IMR-90 (cell line): ENCODE measurements at places on chromosomes 1 and 21.

- no peak for DNase-seq
Measured at GRCh38 chr1:36481771-36482723, 666 bp downstream of the CSF3R start.

DNA sequence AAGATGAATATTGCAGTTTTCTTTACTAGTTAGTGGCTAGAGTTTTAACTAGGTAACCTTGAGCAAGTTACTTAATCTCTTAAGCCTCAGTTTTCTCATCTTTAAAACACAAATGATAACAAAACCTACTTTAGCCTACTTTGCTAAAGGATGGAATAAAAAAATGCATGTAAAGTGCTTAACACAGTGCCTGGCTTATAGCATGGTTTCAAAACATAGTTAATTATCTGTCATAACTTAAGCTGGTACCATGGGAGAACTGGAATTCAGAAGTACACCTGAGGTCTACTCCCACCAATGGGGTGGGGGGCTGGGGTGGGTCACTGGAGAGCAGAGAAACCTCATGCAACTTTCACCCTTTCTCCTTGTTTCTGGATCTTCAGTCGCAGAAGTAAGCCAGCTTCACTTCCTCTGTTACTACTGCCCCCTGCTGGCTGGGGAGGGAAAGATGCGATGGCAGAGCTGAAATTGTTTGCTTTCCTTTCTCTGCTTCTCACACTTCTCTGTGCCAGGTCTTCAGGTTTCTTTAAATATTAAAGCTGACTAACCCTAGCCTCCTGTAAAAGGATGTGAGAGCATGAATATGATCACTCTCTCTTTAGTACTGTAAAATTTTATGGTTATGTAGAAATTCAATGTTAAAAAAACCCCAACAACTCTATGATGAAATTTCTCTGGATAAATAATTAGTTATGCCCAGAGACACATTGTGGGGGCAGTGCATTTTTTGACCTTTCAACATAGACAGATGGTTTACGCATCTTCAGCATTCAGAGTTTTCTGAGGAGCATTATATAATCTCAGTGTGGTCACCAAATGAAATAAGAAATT is 324.2 kb downstream of the HLX start:
- DNase-seq, result peak; percentile 74

- no peak for DNase-seq
Measured at GRCh38 chr21:46119144-46119636, 21.3 kb downstream of the COL6A2 start.

- no peak for DNase-seq
Measured at GRCh38 chr1:204287466-204287891, 72.2 kb downstream of the PLEKHA6 start.

- peak; percentile 69 for DNase-seq
Measured at GRCh38 chr1:161736335-161736969, 13.1 kb upstream of the DUSP12 start.

DNA sequence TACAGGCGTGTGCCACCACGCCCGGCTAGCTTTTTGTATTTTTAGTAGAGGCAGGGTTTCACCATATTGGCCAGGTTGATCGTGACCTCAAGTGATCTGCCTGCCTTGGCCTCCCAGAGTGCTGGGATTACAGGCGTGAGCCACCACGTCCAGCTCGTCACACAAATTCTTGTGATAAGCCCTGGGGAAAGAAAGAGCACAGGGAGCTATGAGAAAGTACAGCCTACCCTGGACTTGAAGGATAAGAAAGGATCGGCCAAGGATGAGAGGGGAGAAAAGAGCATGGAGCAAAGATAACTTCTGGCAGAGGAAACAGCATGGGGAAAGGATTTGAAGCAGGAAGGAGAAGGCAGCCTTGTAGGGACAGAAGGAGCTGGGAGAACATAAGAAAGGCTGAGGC is 29.2 kb downstream of the SESN2 start:
- DNase-seq, result no peak

DNA sequence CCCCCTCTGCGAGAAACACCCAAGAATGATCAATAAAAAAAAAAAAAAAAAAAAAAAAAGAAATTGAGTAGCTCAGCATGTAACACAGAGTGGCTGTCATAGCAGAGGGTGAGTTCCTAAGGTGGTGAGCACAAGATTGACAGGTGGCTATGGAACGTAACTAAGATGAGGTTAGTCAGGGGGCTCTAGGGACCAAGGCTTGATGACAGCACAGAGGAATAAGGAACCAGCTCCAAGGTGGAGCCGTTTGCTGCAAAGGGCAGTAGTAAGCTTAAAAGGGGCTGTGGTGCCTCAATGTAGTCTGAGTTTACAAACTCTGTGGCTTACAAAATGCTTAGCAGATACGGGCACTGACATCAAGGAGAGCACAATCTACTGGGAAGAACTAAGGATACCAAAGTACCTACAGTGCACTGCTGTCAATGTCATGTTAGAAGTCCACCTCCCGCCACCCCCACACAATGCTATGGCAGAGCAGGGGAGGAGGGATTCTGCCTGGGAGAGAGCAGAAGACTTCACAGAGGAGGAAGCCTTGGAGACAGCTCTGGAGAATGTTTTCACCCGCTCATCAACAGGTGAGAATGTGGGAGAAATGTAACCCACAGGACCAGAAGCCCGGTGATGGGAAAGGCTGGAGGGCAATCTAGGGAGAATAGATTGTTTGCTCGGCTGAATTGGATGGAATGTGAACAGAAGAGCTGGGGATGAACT is 13.1 kb downstream of the IQGAP3 start:
- no peak for DNase-seq

- no peak for DNase-seq
Measured at GRCh38 chr1:187228790-187229189, 400.0 kb downstream of the PLA2G4A start.

DNA sequence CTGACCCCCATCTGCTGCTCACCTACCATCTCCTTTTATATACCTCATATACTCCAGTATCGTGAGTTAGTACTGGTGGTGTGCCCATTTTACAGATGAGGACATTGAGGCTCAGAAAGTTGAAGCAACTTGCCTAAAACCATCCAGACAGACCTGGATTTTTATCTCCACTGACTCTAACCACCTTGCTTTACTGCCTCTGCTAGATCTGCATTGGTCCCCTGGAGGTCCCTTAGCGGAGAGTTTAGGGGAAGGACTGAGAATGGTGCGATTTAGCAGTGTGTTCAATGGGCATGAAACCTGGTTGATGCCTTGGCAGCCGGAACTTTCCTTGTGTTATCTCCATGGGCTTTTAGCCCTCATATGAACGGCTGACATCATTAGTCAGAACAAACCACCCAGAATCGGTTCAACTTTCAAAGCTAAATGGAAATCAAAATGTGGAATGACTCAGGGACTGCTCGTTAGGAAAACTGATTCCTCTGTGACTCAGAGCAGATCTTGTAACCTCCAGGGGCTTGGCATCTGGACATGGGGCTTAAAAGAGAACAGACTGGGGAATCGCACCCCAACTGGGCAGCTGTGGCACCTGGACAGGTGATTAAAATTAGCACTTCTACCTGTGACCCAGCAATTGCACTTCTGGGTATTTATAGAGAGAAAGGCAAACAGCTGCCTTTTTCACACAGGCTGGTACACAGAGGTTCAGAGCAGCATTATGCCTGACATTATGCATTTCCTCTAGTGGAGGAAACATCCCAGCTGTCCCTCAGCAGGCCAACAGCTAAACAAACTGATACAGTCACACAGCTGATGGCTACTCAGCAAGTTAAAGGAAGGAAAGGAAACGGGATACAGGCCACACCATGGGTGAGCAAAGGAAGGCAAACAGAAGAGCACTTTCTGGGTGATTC is 25.3 kb downstream of the TMEM51 start:
- peak; percentile 97 for DNase-seq
